D721Med (cell line): ENCODE measurements at places on chromosomes 3 and 15.

GRCh38 chr3:49498648-49499047 is 28.6 kb downstream of the DAG1 start:
- no peak for DNase-seq

GRCh38 chr15:42725331-42725903 is 11.5 kb downstream of the CDAN1 start:
- no peak for DNase-seq

DNA sequence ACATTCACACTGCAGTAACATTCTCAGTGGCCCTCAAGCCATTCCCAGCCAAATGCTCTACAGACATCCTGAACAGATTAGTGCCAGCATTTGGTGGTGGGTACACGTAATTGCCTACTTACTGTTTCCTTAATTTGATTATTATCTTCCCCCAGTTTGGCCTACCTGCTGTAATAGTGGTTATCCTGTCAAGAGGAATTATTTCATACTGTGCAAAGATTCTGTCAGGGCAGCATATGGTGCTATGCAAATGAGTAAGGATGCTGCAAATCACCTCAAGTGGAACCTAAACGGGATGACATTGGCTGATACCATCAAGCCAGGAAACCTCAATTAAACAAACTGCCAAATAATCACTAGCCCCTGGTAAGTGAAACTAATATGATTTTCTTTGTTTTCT is 88.7 kb downstream of the SEMA6D start:
- no peak for DNase-seq

GRCh38 chr15:97748576-97748975 is 211.9 kb upstream of the ARRDC4 start:
- no peak for DNase-seq

DNA sequence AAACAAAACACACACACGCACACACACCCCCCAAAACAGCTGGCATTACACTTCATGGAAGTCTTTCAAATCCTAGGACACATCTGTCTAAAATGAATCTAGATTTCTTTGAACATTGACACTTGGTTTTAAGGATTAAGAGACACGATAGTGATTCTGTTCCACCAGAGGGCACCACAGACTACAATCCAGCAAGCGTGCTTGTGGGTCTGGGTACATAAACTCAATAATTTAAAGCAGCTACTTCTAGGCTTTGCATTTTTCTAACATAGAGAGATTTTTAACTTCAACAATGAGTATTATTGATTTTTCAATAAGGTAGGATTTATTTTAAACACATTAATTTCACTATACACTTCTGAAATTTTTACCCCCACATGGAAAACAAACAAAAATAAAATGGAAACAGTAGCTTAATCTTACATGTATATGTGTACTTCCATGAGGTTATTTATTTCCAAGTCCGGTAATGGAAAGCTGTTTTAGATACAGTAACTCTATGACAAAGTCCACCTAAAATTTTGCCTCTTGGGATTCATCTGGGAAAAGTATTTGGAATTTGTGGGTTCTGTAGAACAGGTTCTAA is 564.0 kb upstream of the TGFBR2 start:
- DNase-seq: no peak

DNA sequence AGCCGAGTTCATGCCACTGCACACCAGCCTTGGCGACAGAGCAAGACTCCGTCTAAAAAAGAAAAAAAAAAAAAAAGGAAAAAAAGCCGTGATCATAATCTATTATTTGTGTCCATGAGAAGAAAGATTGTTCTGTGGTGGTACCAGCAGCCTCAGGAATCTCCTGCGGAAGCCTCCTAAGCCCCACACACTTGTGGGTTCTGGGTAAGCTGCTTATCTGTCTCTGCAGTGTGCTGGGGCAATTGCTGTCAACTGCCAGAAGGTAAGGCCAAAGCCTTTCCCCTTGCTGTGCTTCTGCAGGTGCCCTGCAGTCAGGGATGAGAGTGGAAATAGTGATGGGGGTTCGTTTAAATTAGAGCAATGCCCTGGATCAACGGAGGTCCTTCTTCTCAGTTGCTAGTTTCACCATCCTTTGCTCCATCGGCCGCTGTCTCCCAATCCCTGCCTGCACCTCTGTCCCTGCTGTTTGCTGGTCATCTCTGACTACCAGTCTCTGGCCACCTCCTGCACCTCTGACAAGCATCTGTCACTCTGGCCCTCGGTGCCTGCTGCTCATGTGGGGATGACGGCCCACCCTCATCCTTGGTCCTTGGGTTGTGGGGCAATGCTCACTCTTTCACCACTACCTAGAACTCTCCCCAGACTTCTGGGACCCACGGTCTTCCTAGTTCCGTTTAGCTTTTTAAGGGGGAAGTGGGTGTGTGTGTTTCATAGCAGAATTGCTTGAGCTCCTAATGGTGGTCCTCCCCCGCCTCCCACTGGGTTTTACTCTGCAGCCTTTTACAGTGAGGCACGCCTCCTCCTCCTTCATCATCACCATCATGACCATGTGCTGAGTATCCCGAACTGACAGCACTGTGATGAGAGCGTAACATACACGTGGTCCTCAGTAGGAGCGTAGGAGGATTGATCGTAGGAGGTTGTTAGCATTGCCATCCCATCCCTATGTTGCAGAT is 25.5 kb downstream of the CHRD start:
- peak; percentile 46 for DNase-seq

- DNase-seq: no peak
Measured at GRCh38 chr15:69574506-69574905, 121.9 kb downstream of the RPLP1 start.

DNA sequence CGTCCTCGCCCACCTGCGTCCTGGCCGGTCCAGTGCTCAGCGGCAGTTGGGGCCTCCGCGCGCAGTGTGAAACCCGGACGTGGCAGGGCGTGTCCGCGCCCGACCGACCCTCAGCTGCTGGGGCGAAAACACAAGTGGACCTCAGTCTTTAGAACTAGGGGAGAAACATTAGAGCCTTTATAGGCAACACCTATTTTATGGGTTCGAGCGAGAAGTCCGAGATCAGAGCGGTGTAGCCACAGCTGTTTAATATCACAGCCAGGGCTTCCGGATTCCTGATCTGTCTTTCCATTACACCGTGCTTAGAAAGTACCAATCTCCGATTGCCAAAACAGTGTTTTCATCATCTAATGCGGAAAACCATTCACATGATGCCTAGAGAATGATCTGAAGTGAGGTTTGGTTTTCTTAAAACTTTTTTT is 506 bp downstream of the RAD51 start:
- no peak for DNase-seq

GRCh38 chr3:76131396-76132153 is 346.2 kb upstream of the ZNF717 start:
- no peak for DNase-seq

- no peak for DNase-seq
Measured at GRCh38 chr15:57606048-57606447, 14.3 kb downstream of the MYZAP start.

DNA sequence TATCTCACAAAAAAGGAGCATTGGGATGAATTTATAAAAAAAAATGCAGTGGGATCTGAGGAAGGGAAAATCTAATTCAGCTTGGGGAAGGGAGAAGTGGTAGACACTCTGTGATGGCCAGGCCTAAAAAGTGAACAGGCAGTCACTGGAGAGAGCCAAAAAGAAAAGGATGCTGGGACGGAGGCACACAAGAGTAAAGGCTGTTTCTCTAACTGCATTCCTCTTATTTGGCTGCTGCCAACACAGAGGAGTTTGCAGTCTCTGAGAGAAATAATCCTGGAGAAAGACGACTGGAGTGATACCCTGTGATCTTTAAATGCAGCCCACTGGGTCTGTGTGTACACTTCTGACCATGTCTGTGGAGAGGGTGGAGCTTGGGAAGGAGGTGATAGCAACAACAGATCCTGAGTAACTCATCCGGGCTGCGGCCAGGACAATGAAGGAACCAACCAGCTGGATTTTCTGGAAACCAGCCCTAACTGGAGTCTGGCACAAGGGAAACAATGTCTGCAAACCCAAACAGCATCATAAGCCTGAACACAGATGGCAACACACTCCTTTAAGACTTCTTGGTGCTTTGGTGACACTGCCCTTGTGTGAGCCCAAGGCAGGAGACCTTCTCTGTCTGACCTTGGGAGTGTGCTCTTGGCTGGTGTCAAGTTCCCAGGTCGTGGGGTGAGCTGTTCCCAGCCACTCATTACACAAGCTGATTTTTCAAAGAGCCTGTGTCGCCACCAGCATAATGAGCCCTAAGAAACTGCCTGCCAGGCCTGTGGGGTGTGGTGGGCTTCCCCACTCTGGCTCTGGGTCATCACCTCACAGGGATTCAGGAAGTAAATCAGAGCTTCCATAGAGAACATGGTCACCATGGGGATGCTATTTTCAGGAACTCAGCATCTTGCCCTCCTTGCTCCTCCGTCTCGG is 8.0 kb downstream of the FYCO1 start:
- no peak for DNase-seq

DNA sequence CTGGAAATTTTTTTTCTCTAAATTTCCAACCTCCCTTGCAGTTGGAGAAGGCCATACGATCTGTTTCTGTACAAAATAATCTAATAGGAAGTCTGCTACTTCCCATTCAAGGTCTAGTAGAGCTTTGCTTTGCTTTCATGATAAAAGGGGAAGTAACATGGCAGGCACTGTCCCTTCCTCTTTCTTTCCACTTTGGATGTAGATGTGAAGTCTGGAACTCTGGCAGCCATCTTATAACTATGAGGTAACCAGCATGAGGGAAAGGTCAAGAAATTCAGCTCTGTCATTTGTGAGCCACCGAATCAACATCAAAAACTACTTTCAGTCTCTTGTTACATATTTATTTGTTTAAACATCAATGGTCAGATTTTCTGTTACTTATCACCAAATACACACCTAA is 156.3 kb downstream of the MTHFS start:
- DNase-seq: no peak

DNA sequence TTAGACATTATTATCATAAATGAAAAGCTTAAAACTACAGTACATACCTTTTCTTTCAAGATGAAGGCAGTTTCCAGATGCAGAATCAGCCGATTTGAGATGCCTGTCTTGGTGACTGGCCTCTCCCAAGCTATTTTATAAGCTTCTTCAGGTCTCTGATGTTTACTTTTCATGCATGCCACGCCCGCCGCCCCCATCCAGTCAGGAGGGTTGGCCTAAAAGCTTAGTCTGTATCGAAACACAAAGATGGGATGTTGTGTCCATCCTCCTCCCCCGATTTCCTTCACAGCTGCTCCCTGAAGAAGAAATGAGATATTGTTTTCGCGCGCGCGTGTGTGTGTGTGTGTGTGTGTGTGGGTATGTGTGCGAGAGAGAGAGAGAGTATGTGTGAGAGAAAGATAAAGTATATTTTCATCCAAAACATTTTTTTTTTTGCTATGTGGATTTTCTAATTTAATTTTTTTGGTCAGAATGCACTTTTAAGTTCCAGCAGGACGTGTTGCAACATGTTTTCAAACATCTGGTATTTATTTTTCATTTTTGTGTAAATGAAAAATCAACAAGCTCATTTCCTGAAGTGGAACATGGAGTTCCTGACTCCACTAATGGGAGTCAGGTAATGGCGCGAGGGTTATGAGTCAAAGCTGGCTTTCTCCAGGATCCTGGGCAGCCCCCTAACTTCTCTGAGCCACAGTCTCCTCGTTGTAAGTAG is at the start of gene APOD:
APOD (minus strand) TSS at position 110 of the 712 bp plus-strand sequence. CDS start 4,479 bp downstream, outside the sequence.
- DNase-seq: no peak

- no peak for DNase-seq
Measured at GRCh38 chr15:44676676-44677075, 13.2 kb upstream of the SPG11 start.

DNA sequence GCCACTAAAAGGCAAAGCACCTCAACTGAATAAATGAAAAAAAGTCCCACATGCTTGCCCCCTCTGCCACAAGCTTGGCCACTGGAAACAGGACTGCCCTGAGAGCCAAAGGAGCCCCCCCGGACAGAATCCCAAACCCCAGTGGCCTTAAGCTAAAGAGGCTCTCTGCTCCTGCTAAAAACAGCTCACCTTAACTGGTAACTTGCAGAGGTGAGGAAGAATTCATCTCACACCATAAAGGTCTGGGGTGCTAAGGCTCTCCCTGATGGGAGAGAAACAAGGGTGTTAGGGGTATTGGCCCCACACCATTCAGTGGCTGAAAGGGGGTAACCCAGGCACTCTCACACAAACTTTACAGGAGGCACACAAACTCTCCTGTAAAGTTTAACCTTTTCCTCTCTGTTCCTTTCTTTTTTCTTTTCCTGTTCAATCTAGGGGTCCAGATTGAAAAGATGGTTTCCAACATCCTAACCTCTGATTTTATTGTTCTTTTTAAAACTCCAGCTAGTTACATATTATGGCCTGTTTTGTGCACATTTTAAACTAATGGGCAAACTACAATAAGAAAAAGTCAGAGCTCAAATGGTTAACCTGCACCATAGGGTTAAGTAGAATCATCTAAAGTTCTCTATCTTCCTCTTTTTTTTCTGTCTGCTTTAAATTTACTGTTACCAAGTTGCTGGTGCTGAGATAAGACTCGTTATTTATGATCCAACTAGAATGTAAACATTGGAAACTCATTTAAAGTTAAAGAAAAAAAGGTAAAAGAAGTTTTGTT is 19.9 kb downstream of the TRANK1 start:
- DNase-seq: no peak

GRCh38 chr3:144444546-144444945 is 472.9 kb downstream of the DIPK2A start:
- DNase-seq: no peak

DNA sequence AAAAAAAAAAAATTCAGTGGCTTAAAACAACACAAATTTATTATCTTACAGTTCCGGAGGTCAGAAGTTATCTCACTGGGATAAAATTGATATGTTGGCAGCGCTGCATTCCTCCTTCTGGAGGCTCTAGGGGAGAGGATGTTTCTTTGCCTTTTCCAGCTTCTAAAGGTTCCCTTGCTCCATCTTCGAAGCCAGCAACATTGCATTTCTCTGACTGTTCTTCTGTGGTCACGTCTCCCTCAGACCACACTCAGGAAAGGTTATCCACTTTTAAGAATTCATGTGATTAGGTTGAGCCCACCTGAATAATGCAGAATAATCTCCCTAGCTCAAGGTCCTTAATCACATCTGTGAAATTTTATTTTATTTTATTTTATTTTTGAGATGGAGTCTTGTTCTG is 23.4 kb upstream of the ACAP2 start:
- no peak for DNase-seq

- no peak for DNase-seq
Measured at GRCh38 chr15:59751552-59752413, 62.7 kb upstream of the BNIP2 start.

DNA sequence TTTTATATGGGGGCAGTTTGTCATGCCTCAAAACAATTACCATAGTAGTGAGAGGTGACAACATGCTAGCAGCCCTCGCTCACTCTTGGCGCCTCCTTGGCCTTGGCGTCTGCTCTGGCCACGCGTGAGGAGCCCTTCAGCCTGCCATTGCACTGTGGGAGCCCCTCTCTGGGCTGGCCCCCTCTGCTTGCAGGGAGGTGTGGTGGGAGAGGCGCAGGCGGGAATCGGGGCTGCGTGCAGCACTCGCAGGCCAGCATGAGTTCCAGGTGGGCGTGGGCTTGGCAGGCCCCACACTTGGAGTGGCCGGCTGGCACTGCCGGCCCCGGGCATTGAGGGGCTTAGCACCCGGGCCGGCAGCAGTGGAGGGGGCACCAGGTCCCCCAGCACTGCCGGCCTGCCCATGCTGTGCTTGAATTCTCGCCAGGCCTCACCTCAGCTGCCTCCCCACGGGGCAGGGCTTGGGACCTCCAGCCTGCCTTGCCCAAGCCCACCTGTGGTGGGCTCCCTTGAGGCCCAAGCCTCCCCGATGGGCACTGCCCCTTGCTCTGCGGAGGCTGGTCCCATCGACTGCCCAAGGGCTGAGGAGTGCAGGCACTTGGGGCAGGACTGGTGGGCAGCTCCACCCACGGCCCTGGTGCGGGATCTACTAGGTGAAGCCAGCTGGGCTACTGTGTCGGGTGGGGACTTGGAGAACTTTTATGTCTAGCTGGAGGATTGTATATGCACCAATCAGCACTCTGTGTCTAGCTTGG is 38.8 kb upstream of the EIF5A2 start:
- DNase-seq: no peak
